Karpas-422 (cell line): ENCODE measurements at places on chromosomes 4 and X.

DNA sequence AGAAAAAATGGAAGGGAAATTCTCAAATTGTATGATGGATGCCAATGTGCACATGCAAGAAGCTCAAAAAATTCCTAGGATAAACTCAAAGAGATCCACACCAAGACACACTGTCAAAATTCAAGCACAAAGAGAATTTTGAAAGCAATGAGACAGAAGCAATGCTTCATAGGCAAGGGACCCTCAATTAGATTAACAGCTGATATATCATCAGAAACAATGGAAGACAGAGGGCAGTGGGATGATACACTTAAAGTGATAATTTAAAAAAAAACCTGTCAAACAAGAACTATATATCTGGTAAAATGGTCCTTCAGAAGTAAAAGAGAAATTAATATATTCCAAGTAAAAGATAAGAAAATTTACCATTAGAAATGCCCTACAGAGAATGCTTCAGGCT is 306.3 kb upstream of the PCDH7 start:
- no peak for DNase-seq

GRCh38 chr4:56388306-56388705 is 1.0 kb upstream of the AASDH start:
- DNase-seq = peak; percentile 53

DNA sequence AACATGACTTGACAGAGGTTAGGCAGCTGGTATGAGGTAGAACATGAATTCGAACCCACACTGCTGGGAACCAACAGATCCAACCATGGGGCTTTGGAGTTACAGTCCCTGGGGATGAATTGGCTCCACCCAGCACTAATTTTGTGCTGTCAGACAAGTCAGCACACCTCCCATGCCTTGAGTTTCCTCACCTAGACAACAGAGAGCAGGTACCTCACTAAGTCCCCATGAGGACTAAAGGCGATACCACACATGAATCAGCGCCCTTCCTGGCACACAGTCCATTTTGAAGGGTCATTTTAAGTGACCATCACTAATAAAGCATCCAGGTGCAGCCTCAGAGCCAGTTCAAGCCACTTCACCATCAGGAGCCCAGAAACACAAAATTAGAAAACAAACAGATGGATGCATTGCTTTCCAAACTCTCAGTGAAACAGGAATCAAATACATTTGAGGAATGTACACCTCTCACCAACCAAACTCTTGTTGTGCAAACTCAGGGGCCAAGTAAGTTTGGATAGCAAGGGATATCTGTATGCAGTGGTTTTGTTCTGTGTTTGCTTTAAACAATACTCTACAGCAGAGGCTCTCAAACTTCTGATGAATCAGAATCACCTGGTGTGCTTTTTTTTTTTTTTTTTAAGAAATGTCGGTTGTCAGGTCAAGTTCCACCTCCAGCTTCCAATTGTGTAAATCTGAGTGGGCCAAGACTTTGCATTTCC is 10.1 kb downstream of the IDS start:
- DNase-seq = no peak

GRCh38 chr4:139754938-139755337 is 89.3 kb downstream of the MGST2 start:
- no peak for DNase-seq

GRCh38 chrX:75873993-75874392 is 88.9 kb upstream of the MAGEE2 start:
- no peak for DNase-seq

DNA sequence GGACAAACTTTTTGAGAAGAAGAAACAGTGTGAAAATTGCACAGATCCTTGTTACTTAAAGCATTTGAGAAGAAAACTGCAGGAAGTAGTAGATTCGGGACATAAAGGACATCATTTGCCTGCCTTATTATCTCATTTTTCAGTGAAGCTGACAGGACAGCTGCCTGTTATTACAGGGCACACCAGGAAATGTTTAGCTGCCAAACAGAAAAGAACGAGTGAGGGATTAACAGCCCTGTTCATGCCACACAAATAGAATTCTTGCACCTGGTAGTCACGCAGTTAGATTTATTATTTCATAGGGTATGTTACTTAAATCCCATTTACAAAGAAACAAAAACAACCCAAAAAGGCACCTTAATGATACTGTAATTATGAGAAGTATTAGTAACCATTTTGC is 100.6 kb downstream of the CHIC2 start:
- peak; percentile 83 for DNase-seq
